Stimulated activated CD4-positive, alpha-beta T cell treated with anti-CD3 and anti-CD28 coated beads, Interleukin-15, amount 100 ng/mL, for 1 hour (primary cell): ENCODE measurements at places on chromosomes 3 and 15.

DNA sequence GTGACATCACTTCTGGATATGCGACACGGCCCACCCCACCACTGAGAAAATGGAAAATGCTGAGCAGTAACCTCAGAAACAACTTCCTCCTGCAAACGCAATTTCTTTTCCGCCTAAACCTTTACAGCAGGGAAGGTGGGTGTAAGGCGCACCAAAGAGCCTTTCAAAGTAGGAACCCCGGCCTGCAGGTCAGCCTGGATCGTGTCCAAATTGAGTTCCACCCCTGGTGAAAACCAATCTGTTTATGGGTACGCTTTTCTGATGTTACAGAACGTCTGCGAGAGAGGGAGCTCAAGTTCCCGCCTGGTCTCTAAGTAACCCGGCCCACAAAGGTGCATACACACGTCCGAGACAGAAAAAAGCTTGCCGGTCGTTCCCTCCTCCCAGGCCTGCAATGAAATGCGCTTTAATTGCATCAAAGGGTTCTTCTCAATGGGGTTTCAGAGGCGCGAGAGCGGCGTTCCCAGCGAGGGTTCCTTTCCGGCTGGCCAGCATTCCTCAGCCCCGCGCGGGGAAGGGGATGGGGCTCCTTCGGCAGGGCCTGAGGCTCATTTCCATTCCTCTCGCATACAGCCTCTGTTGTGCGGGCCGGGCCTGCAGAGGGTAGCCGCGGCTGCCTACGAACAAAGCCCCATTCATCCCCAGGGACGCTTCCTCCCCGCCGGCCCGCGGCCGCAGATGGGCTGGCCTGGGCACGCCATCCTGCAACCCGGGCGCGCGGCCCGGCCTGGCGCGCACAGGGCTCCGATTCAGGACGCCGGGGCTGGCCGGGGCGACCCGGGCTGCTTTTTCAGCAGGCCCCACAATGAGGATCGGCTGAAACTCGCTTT is 138.1 kb downstream of the TMCO5A start:
- DNase-seq: no peak

DNA sequence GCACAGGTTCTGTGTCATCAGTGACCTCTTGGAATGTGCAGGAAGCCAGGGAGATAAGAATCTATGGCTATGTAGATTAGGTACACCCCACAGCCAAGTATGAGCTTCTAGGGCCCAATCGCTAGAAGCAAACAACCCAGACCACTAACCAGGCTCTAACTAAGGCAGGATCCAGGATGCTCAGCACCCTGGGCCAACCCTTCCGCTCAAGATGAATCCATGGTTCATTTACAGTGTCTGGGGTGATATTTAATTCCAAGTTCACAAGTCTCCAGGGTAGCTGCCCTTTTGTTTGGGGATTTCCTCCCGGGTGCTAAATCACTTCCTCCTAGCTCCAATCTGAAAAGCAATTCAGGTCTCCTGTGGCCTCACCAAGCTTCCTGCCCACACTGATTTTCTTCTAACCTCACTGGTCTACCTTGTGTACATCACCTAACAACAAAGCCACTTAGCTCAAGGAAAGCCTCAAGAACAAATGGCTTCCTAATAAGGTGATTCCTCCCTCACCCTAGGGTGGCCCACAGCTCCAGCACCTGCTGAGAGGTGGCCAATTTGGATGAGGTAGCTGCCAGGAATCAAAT is 2.4 kb downstream of the EHD4 start:
- DNase-seq: no peak

DNA sequence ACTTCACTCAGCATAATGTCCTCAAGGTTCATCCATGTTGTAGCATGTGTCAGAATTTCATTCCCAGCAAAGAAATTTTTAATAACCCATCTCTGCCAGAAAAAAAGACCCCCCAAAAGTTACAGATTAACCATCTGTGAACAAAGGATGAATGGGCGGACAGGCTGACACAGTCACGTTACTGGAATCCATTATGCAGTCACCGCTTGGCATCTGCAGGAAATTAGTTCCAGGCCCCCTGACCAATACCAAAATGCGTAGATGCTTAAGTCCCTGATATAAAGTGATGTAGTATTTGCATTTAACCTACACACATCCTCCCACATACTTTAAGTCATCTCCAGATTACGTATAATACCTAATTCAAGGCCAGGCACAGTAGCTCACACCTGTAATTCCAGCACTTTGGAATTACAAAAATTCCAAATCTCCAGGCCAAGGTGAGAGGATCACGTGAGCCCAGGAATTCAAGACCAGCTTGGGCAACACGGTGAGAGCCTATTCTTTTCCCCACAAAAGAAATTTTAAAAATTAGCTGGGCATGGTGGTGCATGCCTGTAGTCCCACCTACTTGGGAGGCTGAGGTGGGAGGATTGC is 1.5 kb upstream of the SLC12A8 start:
- no peak for DNase-seq

GRCh38 chr3:101735833-101736232 is 11.4 kb downstream of the CEP97 start:
- DNase-seq: no peak

- no peak for DNase-seq
Observed at GRCh38 chr3:174358252-174358651, 500.9 kb upstream of the NAALADL2 start.

DNA sequence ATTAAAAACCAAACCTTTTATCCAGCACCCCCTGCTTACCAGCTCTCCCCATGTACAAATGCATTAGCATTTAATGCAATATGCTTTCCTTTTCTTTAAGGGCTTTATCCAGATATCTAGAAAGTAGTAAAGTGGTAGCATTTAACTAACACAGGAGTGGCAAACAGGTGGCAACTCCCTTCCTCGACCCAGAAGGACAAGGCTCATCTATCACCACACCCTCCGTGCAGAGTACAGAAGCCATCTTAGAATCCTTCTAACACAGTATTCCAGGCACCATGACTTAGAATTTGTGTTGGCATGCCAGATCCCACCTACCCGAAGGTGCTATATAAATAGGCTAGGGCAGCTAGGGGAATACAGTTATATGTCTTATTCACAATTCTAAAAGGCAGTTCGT is 148.6 kb upstream of the NSMCE3 start:
- DNase-seq: no peak

GRCh38 chr3:15399970-15400369 is 27.4 kb downstream of the METTL6 start:
- DNase-seq: no peak

GRCh38 chr3:13079510-13079909 is 6.3 kb upstream of the IQSEC1 start:
- DNase-seq: no peak

- no peak for DNase-seq
Observed at GRCh38 chr3:31043184-31043819, 148.8 kb upstream of the GADL1 start.

GRCh38 chr3:129481766-129482332 is 41.8 kb downstream of the IFT122 start:
- DNase-seq: peak; percentile 10

DNA sequence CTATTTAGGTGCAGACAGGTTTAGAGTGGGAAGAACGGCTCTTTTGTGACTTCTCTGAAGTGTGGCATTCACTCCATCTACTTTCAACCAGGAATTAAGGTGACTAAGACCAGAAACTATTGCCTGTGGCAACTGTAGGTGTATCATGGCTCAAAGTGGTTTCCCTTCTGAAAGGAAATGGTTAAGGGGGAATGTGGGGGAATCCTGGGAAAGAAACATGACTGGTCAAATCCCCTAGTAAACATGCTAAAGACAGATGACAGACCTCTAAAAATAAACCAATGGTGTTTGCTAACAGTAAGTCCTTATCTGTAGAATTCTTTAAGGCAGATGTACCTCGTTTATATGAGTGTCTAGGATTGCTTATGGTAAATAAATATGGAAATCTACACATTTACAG is 56.9 kb downstream of the MEGF11 start:
- DNase-seq: no peak

DNA sequence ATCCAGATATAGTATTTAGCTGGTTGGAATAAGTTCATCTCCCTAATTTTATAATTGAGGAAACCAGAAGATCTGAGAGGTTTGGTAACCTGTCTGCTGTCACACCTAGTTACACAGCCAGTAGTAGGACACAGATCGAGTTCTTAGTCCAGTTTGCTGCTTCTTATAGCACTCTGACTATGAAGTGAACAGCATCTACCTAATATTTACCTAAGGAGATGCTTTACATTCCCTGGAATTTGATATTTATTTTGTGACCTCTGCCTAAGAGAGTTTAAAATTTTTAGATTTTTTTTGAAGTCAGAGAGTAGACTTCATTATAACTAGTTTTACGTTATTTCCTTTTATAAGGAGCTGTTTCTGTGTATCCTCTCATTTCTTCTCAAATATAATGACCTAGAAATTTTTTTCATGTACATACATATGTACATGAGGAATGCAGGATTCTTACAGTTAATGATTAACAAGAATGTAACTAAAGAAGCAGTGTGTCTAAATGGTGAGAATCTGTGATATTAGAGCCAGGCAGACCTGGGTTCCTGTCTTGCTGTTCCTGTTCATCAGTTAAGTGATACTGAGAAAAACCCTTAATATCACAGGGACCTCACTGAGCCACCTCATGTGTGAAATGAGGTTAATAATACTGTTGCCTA is 4.3 kb downstream of the ARHGEF26 start:
- no peak for DNase-seq

DNA sequence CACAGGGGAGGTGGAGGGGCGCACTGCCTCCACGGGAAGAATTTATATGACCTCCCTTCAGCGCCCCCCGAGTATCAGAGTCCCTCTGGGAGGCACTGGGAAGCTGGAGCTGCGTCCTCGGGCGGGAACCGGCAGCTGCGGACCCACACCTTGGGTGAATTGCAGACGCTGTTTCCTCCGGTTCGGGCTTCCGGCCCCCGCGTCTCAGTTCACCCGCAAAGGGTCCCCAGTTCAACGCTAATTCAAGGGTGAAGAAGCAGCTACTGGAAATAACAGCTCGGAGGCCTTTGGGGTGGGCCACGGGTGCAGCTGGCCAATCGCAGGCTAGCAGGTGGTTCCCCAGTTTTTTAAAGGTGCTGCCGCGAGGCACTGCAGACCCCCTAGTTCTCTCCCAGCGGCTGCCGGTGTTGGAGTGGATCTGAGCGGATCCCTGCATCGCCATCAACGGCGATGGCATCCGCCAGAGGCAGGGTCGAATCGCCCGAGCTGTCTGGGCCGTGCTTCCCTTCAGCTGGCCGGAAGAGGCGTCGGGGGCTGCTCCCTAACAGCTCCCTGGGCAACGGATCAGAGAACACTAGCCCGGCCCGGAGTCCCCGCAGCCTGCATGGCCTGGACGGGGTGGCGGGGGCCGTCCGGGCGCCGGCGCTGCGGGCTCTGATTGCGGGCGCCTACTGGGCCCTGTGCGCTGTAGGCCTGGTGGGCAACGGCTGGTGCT is 19.4 kb upstream of the ADAMTS7 start:
- DNase-seq: no peak
